ENCODE measurements at places on chromosomes 3 and 15.

GRCh38 chr3:64199932-64200331 is 25.3 kb downstream of the PRICKLE2 start:
- no peak for DNase-seq

- DNase-seq = no peak
Measured at GRCh38 chr3:86954747-86955146, 36.2 kb downstream of the VGLL3 start.

DNA sequence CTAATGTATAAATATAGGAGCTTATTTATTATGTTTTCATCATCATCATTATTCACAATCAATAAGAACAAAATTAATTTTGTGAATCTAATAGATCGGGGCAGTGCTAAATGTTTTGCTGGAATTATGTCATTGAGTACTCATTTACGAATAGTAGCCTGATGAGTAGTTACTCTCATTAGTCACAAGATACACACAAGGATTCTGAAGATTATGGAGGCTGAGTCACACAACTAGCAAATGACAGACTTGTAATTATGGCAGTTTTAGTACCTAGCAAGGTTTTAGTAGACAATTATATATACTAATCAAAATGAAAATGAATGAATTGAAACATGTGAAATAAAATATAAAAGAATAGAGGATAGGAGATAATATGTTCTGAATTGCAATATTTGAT is 954.2 kb downstream of the CADM2 start:
- DNase-seq = no peak

- DNase-seq = no peak
Measured at GRCh38 chr3:45486136-45486535, 97.8 kb downstream of the LARS2 start.

- DNase-seq = no peak
Measured at GRCh38 chr15:32991619-32992111, 202.8 kb downstream of the FMN1 start.

DNA sequence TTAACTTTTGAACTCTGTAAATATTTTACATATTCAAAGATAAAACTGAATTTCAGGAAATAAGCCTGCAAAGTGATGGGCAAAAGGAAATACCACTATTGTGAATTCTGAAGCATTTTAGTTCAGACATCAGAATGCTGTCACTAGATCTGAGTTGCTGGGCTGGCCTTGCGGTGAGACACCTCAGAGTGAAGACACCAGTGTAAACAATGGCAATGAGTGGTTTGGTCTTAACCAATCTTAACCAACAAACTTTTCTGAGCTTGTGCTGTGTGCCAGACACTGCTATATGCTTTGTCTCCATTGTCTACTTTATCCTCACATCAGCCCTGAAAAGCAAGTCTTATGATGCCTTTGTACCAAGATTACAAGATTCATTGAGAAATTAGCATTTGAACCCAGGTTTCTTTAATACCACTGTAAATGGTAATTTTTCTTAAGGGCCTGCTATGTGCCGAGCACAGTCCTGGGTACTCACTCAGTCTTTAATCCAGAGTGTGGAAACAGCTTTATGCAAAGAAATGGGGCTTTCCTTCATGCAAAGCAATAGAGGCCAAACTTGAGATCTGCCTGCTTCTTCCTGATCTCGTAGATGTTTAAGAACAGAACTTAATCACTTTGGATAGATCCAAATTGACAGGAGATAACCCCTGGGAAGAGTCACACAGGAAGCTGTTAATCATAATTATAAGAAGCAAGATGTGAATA is 55.0 kb downstream of the TMEM39A start:
- no peak for DNase-seq

GRCh38 chr15:92541291-92542200 is 114.0 kb downstream of the FAM174B start:
- DNase-seq = no peak

DNA sequence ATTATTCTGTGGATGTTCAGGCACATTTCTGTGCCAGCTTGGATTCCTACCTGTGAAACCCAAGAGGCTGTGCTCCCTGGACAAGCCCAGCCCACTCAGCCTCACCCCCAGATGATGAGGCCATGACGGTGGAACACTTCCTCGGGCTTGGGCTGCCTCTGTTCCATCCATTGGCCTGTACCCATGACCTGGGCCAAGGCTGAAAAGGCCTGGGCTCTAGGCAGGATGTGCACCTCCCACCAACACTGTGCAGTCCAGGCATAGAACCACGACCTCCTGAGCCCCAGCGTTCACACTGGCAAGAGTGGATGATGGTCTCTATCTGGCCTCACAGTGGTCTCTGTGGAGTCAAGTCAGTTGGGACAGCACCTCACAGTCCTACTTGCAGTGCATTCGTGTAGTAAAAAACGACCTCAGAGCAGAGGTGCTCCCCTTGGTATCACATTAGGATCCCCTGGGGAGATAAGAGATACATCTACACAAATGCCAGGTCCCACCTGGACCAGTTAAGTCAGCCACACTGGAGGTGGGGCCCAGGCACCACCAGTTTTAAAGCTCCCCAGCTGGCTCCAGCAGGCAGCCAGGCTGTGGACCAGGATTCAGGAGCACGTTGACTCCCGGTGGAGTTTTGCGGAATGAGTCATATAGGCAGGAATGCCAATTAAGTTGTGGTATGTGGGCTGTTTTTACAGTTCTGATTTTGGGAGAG is 39.0 kb upstream of the IGF1R start:
- DNase-seq = no peak

GRCh38 chr3:62497156-62497555 is 123.8 kb upstream of the FEZF2 start:
- DNase-seq = no peak

- DNase-seq = no peak
Measured at GRCh38 chr3:126132751-126133511, 47.5 kb downstream of the ALDH1L1 start.

DNA sequence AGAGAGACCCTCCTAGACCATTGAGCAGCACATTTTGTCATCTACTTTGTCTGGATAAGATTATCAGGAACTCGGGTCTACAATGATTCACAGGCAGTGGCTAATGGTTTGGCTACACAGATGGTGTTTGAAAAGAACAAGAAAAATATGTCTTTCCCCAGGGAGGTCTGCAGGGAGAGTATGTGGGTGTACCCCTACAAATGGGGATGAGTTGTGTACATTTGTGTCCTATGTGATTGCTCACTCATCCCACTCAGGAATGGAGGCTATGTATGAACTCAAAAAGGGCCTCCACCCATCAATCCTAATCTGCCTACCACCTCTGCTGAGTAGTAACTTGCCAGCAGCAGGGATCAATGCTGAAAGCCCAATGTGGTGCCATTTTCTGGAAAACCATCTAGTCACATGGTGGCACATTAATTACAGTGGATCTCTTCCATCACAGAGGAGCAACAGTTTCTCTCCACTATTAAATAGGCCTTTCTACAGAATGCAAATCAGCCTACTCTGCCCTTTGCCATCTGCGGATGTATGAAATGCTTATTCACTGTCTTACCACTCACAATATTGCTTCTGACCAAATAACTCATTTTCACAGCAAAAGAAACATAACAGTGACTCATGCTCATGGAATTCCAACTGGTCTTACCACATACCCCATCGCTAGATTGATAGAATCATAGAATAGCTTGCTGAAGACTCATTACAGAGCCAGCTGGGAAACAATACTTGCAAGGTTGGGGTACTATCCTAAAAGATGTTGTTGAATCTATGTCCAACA is 48.3 kb upstream of the TRIM42 start:
- no peak for DNase-seq

DNA sequence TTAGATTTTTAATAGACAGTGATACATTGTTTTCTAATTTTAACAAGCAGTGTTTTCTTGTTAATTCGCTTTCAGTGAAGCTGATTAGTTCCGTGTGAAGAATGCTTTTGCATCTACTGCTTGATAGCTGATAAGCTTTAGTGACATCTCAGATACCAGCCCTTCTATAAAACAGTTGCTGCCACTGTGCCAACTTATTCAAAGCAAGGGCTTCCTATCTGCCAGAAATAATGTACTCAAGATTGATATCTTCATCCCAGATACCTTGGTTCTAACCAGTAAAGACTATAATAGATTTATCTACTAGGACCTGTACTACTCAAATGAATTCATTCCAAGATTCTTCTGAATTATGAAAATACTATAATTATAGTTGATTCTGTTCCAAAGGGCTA is 30.4 kb downstream of the RARB start:
- DNase-seq = no peak

GRCh38 chr15:80208758-80209734 is 43.0 kb downstream of the CTXND1 start:
- DNase-seq = no peak

DNA sequence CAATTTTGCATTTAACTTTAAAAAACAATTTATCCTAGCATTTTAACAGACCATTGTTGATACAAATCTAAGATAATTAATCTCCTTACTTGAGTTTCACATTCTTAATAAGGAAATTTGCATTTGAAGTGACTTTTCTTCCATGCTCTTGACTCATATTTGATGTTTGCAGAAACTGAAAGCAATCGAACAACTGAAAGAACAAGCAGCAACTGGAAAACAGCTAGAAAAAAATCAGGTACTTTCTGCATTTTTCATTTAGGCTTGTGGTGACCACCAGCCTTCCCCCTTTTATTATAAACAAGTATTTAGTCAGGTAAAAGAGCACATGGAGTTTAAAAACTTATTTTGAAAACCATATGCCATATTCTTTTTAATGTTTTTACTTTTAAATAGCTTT is 20.1 kb upstream of the SELENOT start:
- no peak for DNase-seq

DNA sequence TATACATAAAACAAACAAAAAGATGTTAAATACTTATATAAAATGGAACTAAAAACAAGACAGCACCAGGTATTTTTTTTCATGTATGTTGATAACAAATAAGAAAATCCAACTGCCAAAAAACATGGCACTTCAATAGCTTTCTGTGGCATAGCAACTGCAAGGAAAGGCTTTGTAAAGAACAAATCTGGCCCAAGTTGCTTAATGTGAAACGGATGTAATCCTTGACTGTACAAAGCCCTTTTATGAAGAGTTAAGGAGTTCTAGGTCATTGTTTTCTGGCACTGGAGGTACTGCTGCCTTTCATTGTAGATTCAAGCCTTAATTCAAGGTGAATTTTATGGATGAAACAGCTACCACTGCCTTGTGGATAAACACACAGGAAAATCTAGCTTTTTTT is 68.8 kb upstream of the SLC12A8 start:
- DNase-seq = peak; percentile 6

- no peak for DNase-seq
Measured at GRCh38 chr3:107263269-107264021, 113.8 kb upstream of the CCDC54 start.

DNA sequence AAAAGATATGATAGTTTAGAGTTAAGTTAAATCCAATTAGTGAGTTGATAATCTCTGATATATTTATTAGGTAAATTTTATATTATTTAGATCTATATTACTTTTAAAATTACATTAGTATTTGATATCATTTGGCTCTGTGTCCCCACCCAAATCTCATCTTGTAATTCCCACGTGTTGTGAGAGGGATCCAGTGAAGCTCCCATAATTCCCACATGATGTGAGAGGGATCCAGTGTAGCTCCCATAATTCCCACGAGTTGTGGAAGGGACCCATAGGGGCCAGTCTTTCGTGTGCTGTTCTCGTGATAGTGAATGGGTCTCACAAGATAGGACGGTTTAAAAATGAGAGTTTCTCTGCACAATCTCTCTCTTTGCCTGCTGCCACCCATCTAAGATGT is 1183.6 kb downstream of the NSUN3 start:
- no peak for DNase-seq

DNA sequence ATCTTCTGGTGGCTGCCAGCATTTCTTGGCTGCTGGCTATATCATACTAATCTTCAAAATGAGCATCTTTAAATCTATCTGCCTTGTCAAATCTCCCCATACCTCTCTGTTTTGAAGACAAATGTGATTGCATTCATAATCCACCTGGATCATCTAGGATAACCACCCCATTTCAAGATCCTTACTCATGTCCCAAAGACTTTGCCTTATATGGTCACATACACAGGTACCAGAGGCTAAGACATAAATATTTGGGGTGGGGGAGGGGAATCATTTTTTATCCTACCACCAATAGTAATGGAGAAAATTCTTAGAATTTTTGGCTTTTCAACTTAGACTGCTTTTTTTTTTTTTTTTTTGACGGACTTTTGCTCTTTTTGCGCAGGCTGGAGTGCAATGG is 970.8 kb downstream of the PLOD2 start:
- DNase-seq = no peak

- no peak for DNase-seq
Measured at GRCh38 chr15:62601777-62602545, 436.9 kb upstream of the C2CD4B start.

All from NCI-H2029 treated with DMSO at 0.1 percent for 48 hours (cell line).